ENCODE measurements at places on chromosomes 11 and 22.

GRCh38 chr11:113881856-113882255 lies 6.5 kb upstream of the USP28 start:
- no peak for DNase-seq

DNA sequence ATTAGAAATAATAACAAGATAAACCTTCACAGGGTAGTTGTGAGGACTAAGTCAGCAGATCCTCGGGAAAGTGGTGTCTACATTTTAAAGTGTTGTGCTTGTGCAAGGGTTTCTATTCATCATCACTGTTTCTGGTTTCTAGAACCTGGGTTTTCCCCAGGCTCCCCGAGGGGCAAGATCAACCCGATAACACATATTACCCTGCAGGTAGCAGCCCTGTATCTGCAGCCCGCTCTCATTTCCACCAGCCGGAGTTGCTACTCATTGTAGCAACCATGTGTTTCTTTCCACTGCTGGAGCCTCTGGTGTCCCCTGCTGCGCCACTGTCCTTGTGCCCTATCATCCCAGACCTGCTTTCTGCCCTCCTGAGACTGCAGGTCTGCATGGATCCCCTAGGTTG lies 67.0 kb downstream of the MIAT start:
- DNase-seq: no peak

DNA sequence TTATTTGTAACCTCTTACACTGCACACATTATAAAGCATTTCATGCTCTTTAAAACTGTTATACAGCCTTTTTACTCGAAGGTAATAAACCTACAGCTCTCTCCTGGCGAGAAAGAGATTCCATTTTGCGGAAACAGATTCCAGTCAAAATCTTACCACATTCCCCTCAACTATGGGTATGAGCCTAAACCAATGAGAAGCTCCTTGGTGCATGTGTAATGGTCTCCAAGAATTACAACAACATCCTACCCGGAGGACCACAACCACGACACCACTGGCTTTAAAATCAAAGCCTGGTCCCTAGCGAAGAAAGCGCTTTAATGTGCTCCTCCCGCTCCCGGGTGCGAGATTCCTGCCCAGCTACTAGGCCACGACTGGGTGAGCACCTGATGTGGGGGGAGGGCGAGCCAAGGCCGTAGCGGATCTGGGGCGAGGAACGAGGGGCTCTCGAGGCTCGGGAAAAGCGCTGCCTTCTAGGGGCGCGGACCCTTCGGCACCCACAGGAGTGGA lies 821 bp downstream of the CELF1 start:
- DNase-seq: no peak

DNA sequence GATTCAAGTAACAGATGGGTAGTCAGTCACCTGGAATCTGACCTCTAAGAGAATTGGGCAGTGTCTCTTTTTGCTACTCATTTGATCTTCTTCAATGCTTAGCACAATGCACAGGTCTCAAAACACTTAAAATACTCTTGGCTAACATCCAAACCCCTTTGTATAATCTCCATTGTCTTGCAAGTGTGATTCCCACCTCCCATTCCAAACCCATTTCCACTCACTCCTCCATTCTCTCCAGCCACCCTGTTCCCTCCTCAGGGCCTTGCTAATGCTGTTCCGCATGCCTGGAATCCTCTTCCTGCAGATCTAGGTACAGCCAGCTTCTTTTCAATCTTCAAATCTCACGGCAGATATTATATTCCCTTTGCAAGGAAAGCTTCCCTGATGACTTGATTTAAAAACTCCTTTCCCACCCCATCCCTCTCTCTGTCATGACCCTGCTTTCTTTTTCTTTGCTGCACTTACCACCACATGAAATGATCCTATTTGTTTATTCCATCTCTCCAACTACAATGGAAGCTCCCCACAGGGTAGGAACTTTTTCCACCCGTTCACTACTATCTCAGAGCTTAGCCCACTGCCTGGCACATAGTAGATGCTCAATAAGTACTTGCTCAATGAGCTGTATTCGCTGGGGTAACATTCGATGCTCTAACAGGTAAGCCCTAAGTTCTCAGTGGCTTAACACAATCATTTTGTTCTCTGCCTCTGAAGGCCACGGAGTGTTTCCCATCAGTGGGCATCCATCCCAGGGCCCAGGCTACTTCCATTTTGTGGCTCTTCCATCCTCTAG lies 121.7 kb downstream of the MN1 start:
- DNase-seq: no peak

GRCh38 chr11:76131142-76131541 lies 75.2 kb downstream of the WNT11 start:
- no peak for DNase-seq

DNA sequence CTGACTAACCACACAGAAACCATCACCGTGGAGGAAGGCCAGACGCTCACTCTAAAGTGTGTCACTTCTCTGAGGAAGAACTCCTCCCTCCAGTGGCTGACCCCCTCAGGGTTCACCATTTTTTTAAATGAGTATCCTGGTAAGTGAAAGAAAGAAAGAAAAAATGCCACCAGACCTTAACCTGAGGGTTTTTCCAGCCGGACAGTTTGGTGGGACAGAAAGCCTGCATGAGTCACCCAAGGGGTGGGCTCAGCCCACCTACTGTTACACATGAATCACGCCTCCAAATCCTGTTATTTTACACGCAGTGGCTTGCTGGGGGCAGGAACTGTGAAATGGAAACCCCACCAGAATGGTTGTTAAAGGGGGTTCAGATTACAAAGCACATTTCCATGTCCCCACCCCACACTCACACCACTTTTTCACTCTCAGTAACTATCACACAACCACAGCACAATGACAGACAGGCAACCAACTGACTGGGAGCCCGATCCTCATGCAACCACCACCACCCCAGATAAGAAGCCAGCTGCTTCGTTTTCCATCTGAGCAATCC lies 11.9 kb downstream of the CRTAM start:
- peak; percentile 6 for DNase-seq

GRCh38 chr11:7893796-7894195 lies 37.3 kb downstream of the OR10A6 start:
- no peak for DNase-seq

GRCh38 chr11:76759092-76759491 lies 24.1 kb upstream of the TSKU start:
- DNase-seq: no peak

- no peak for DNase-seq
These were observed 1.4 kb downstream of the TMEM9B start for GRCh38 chr11:8962841-8963240.

GRCh38 chr22:21657360-21658032 lies 8.3 kb upstream of the PPIL2 start:
- peak; percentile 70 for DNase-seq

DNA sequence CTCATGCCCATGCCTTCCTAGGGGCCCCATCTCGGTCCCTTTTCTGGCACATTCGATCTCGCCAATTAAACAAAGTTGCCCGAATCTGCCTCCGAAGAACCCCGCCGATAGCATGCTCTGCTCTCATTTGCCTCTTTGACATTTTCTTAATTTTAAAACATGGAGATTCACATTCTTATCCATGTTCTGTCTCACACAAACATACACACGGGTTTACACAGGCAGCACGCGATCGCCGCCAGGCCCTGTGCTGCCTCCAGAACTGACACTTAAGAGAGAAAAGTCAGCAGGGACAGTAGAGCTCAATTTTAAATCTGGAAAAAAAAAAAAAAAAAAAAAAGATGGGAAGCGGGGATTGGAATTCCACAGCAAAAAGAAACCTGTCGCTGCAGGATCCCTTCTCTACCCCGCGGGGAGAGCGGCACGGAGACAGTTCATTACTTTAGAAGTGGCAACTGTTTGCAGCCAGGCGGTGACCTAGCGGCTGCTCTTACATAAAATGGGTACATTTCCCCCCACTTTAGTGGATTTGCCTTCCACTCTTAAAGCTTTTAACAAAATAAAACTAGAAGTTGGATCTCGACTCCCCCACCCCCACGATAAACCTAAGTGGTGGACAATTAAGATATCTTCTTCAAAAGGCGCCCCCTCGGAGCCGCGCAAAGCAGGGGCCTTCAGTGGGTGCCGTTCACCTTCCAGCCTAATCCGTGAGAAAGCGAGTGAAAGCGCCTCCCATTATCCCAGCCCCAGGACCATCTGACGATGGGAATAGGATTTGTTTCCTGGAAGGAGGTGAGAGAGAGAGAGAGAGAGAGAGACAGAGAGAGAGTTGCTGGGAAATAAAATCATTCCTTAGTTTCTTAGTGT lies 13.7 kb downstream of the PAX6 start:
- DNase-seq: no peak

DNA sequence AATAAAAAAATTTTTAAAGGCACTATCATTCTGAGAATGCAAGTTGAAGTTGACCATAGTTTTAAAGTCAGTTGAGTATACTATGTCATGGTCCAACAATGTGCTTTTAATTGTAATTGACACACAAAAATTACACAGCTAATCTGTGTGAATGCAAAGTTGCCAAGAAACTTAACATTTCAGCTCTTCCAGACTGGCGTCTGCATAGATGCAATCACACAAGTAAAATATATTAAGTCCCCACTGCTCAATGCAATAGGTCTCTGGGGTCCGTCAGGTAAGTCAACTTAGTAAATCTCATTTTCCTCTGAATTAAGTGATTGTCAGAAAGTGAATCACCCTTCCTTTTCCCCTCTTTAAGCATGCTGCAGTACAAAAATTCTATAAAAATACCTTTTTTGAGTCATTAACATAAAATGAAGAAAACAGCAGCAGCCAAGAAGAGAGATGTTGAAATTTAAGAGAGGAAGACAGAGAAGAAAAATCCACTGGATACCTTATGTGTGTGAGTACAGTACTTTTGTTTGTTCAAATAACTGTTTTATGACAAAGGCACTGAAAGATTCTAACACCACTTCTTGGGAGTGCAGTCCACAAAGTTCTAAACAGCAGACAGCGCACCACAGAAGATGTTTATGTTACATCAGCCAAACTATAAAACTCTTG lies 5.1 kb downstream of the FZD4 start:
- DNase-seq: no peak

GRCh38 chr11:114061048-114061680 lies 1.7 kb downstream of the ZBTB16 start:
- no peak for DNase-seq

- DNase-seq: peak; percentile 36
These were observed 626 bp upstream of the TBX10 start for GRCh38 chr11:67640021-67640757.

DNA sequence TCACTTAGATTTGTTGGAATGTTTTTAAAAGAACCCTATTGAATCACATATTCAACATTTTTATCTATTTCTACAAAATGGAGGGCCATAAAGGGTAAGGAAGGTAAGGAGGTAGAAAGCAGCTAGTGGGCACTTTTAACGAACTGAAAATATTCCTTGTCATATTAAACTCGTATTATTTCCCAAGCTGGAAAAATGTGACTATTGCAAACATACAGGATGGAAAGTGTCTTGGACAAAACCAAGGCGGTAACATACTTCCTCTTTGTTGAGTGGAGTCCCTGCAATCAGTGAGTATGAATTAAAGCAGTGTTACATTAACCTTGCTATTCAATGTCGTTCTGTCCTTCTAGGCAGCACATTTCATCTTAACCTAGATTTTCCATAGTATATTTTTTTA lies 165.6 kb downstream of the RCN1 start:
- no peak for DNase-seq

GRCh38 chr11:110338684-110339083 lies 42.3 kb upstream of the RDX start:
- DNase-seq: no peak

- DNase-seq: no peak
These were observed 297.2 kb downstream of the NTM start for GRCh38 chr11:131667566-131667965.

- no peak for DNase-seq
These were observed 61.5 kb downstream of the MIAT start for GRCh38 chr22:26718905-26719304.

- DNase-seq: no peak
These were observed 9.2 kb downstream of the PRSS23 start for GRCh38 chr11:86809561-86809960.

- DNase-seq: no peak
These were observed at the start of gene ADAMTS15 for GRCh38 chr11:130448416-130449309. ADAMTS15 (plus strand) TSS chr11:130448645; CDS start chr11:130448974, 329 bp downstream.

GRCh38 chr11:35204614-35205013 lies 65.6 kb downstream of the CD44 start:
- no peak for DNase-seq

DNA sequence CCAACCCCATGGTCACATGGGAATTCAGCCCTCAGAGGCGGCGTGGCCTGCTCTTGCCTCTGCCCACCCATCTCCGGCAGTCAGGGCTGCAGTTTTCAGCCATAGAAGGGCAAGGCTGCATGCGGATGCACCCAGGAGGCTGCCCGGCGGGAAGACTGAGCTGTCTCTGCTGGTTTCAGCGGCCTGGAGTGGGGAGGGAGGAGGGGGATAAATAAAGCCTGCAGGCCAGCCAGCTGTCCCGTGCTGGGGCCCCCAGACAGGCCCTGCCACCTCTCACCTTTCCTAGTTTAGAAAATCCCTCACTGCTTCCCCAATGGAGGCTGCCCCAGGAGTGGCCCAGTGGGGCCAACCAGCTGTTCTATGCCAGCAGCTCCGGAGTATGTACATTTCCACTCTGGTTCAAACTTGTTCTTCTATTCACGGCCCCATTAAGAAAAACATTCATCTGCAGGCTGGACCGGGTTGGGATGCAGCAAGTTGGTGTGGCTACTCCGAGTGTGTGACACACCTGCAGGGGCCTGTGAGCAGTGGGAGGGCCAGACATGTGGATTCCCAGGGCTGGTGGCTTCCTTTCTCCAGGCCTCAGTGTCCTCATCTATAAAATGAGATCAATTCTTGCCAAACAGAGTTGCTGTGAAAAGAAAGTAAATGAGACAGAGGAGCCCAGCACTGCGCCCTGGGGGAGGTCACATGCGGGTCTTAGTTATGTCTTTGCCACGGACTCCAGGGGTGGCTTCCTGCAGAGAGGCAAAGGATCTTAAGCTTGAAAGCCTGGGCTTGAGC lies 5.0 kb downstream of the MICALL1 start:
- no peak for DNase-seq

DNA sequence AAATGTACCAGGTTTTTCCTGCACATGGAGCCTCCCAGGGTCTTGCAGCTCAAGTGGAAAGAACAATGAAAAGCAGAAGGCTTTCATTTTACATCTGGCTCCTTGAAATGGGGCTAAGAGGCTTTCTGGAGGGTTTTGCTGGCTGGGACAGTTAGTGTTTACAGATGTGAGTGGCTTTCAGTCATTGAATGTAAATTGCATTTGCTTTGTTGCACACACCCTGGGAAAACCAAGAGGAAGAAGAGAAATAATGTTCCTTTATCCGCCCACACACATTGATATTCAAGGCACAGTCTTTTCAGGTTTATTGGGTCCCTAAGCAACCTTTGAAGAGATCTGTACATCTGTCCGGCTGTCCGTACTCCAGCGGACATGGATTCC lies 144.5 kb downstream of the SPON1 start:
- DNase-seq: no peak

DNA sequence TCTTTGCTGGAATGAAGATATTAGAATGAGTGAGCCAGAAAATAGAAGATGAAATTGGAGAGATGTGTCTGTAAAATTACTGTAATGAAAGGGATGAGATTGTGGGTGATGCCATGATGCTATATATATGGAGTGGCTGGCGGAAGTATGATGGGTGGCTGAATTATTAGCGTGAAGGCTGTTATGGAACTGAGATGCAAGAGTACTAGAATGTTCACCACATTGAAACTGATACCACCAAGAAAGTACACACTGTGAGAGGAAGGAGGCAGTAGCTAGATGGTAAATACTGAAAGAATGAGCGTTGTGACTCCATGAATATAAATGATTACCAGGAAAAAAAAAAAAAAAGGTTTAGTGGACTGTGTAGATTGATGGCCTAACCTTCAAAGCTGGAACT lies 411.9 kb downstream of the CNTN5 start:
- DNase-seq: no peak

GRCh38 chr11:64881476-64881875 lies 3.1 kb upstream of the EHD1 start:
- DNase-seq: no peak

All from activated T-helper 9 cell treated with anti-CD3 and anti-CD28 coated beads, Interleukin-2, amount 50 U/mL, for 16 hours (primary cell).